ENCODE measurements at places on chromosomes 5 and 9. TPM values are rescaled to one million over a fixed set of nuclear protein-coding genes. Genes with fewer than 3 reads are reported as not detected.

- no peak for DNase-seq
Measured at GRCh38 chr5:407051-407450, 35.9 kb upstream of the EXOC3 start.

- DNase-seq = no peak
Measured at GRCh38 chr5:111083323-111083722, 8.8 kb upstream of the WDR36 start.

DNA sequence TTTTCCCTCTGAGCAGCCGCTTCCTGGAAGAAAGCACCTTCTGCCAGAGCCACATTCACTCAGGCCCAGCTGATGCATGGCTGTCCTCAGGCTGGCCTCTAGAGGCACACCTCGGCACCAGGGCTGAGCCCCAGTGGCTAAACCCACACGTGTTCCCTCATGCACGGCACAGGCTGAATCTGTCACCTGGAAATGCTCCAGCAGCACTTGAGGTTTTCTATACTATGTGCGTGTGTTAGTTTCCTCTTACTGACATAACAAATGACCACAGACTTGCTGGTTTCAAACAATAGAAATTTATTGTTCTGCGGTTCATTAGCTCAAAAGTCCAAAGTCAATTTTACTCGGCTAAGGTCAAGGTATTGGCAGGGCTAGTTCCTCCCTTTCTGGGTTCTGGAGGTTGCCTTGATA lies 141.4 kb downstream of the LRRC70 start:
- no peak for DNase-seq

- no peak for DNase-seq
Measured at GRCh38 chr9:124812441-124812876, 35.5 kb downstream of the OLFML2A start.

GRCh38 chr5:112548246-112548881 lies 129.3 kb upstream of the EPB41L4A start:
- DNase-seq = no peak

- no peak for DNase-seq
Measured at GRCh38 chr9:115756736-115757135, 396.9 kb upstream of the PAPPA start.

DNA sequence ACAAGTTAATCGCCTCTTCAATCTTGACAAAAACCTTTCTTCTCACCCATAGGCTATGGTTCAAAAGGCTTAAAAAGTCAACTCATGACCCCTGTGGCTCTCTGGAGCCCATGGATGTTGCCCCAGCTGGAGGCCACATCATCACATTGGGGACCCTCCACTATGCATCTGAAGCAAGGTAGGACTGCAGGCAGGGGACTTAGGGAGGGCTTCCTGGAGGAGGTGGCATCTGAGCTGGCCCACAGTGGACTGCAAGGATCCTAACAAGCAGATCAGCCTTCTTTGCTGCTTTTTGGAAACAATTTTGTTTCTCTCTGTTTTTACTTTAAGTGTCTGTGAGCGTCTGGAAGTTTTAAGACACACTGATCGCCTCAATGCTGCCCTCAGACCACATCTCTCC lies 234.7 kb downstream of the HSPA4 start:
- DNase-seq = no peak

- no peak for DNase-seq
Measured at GRCh38 chr9:99748676-99749075, 73.0 kb upstream of the NR4A3 start.

GRCh38 chr5:158966716-158967115 lies 133.0 kb downstream of the EBF1 start:
- DNase-seq = no peak

DNA sequence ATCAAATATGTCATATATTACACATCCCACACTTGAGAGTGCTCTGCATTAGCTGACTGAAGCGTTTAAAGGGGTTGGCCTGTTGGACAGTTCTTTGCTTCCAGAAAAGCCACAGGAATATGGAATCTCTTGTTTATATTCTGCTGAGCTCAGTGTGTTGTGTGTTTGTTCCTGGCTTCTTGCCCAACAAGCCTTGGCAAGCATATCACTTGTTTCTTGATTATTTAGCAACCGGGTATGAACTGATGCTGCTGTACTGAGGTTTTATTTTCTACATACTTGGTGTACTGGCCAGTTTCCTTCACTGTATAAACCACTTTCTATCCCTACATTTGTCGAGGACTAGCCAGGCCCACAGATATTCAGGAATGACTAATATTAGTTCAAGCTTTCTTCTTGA lies 378.9 kb downstream of the KCTD16 start:
- no peak for DNase-seq

GRCh38 chr9:98192503-98193335 lies at the start of gene CORO2A:
Gene CORO2A (minus strand): TSS chr9:98192637. CDS start chr9:98157660, 34,977 bp downstream.
- DNase-seq = peak; percentile 40

- DNase-seq = no peak
Measured at GRCh38 chr5:152953788-152954483, 536.5 kb upstream of the GRIA1 start.

- DNase-seq = no peak
Measured at GRCh38 chr5:122040636-122041302, 37.3 kb downstream of the LOX start.

DNA sequence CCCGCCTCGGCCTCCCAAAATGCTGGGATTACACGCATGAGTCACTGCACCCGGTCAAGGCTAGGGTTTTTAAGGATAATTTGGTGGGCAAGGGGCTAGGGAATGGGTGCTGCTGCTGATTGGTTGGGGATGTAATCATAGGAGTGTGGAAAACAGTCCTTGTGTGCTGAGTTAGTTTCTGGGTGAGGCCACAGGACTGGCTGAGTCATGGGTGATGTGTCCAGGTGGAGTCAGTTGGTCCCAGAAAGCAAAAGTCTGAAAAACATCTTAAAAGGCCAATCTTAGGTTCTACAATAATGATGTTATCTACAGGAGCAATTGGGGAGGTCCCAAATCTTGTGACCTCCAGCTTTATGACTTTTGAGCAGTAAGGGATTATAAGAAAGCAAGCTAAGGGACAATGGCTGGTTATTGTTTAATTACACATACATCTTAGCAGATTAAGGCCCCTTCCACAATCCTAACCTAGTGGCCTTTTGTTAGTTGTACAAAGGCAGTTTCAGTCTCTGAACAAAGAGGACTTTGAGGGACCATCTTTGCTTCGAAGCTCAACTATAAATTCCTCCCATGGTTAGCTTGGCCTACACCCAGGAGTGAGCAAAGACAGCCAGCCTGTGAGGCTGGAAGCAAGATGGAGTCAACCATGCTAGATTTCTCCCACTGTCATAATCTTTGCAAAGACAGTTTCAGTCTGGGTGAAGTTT lies 5.5 kb upstream of the AOPEP start:
- no peak for DNase-seq

GRCh38 chr5:118378959-118379358 lies 609.4 kb downstream of the DTWD2 start:
- DNase-seq = no peak

DNA sequence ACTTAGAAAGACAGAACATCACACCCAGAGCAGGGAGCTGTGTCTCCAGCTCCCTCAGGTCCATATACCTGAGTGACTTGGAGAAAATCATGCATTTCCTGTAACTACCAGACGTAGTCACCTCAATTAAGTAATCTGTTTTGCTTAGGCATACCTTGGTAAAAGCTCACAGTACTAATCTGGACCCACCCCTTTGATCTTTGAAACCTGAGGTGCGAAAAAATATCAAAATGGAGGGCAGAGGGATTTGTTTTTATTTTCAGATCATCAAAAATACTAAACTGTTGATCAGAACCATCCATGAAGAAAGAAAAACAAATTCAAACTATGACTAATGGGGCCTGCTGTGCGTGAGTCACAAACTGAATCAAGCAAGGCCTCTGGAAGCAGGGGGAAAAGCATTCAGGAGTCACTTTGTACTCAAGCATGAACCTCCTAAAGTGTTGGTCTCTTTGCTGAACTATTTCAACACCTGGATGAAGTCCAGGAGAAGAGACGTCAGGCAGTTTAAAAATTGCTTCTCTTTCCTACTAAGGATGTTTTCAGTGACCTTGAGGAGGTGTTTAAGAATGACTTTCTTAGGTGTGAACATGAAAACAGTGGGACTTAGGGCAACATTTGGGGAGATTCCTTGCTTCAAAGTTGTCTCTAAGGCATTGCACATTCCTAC lies 76.3 kb downstream of the MUSK start:
- DNase-seq = no peak

GRCh38 chr5:113233606-113234005 lies 201.2 kb downstream of the TSSK1B start:
- DNase-seq = no peak

DNA sequence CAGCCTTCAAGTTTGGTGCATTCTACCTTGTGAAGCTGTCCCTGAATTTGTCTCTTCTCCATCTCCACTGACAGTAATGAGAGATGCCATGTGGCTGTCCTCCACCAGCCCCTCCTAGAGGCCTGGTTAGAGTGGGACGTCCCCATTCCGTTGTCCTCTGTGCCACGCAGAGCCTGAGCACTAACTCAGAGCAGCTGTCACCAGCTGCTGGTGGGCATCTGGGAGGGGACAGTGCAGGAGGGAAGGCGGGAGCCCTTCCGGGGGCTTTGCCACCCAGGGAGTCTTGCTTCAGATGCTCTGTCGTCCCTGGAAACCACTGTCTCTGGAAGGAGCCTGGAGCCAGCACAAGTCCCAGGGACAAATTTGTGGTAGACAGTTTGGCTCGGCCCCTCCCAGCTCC lies 78.6 kb downstream of the PDZD2 start:
- no peak for DNase-seq

DNA sequence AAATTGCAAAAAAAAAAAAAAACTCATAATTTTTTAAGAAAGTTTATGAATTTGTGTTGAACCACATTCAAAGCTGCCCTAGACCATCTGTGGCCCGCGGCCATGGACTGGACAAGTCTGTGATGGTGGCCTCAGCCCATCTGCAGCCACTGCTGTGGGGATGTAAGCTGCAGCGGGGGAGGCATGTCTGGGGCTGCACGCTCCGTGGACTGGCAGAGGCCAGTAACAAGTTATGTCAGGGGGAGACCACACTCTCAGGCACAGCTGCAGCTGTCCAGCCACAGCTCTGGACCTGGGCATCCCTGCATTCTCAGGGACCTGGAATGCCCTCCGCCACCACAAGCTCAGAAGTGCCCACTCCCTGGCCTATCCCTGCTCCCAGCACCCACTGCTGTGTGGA lies 1272.3 kb upstream of the CDH9 start:
- no peak for DNase-seq

- no peak for DNase-seq
Measured at GRCh38 chr9:132401824-132402223, 4.8 kb downstream of the TTF1 start.

DNA sequence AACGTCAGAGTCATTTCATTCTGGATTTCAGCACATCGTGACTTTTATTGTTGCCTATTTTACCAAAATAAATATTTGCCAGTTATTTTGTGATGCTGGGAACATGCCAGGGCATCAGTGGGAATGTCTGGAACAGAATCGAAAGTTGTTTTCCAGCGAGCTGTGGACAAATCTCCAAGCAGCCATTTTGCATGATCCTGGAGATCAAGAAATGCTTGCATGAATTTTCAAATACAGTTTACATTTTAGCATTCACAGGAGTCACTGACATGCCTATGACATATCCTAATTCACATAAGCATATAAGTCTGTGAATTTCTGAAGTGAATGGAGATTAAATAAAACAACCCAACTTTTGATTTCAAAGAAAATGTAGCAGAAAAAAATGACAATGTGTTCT lies 119.4 kb downstream of the VCAN start:
- DNase-seq = no peak

GRCh38 chr9:129336601-129337331 lies 158.7 kb upstream of the IER5L start:
- DNase-seq = no peak

GRCh38 chr5:159752622-159753275 lies 163.5 kb upstream of the ADRA1B start:
- DNase-seq = no peak

DNA sequence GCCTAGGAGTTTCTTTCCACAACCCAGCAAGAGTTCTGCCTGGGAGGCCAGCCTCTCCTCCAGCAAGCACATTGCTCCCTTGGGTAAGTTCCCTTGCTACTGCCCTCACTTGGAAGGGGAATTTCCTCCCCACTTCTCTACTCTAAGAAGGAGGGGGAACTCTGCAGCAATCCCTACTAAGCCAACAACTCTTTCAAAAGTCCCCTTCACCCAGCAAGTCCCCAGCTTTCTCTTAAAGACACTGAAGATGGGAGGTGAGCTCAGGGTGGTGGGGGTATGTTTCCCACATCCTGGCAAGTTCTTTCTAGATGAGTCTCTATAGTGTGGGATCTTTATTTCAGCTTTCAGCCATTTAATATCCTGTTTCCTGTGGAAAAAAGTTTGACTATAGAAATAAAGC lies 49.0 kb downstream of the PDE8B start:
- no peak for DNase-seq

DNA sequence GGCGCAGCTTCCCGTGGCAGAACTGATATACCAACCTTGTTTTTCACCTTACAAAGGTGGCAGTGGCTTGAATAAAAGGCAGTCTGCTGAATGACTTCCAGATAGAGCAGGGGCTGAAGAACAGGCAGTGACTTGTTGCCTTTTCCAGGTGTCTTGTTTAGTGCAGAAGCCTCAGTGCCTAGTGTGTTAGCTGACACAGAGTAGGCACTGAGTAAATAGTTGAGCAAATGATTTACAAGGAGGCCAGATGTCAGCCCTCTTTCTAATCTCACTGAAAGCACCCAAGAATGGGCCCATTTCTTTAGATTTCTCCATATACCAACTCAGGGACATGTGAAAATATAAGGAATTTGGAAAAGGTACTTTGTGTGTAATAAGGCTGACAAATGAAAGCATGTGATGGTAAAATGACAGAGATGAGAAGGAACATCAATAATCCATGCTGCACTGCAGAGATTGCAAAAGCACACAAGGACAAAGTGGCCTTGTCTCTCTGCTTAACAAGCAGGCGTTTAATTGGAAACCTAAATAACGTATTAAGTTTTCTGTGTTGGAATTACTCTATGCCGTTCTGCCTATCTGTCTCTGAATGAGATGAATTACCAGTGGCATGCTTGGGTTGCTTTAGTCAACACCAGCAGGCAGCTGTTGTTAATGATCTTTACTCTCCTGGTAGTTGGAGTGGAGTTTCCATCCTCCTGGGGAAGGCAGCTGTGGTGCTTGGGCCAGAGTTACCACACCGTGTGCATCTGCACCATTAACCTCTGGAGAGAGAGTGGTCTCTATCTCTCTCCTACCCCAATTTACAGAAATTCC lies 360.1 kb upstream of the C9orf72 start:
- no peak for DNase-seq

DNA sequence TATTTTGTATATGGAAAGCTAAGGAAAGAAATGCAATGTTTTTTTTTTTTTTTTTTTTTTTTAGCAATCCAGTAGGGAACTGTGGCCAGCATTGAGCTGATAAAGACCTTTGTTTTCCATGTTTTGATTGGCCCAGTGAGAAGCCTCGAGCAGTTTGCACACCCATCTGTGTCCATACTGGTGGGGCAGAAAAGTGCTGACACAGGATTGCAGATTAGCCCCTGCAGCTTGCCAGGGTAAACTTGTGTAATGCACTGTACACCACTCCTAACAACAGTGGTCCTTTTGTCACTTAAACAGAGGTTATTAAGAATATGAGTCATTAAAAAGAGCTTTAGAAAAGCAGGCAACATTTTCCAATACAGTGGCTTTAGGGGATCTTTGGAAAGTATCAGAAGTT lies 132.8 kb upstream of the CDKN2B start:
- DNase-seq = no peak

The ARHGAP26 gene
- total RNA-seq = 56.4 TPM

The PCDHGB5 gene
- 20.6 TPM for total RNA-seq

The SH3PXD2B gene
- 35.3 TPM for total RNA-seq

The BARX1 gene
- 2.6 TPM for total RNA-seq

The MEF2C gene
- total RNA-seq = 32.1 TPM

The DMGDH gene
- total RNA-seq = 12.5 TPM

The FRRS1L gene
- total RNA-seq = 2.6 TPM

The SLC22A4 gene
- 2.3 TPM for total RNA-seq

The FGF18 gene
- 0.33 TPM for total RNA-seq

The LHX3 gene
- total RNA-seq = not detected

The KCNIP1 gene
- total RNA-seq = 1.6 TPM

The FAM151B gene
- 2.7 TPM for total RNA-seq
